Liver (tissue), 10 donors: ENCODE measurements at places on chromosomes 4 and X. TPM values are rescaled to one million over a fixed set of nuclear protein-coding genes. Genes with fewer than 3 reads are reported as not detected.

The DDX3X gene
- total RNA-seq, result 216 TPM

The CXCL8 gene
- total RNA-seq, result 3.8 TPM

- DNase-seq, result no peak
These were observed 5.8 kb downstream of the PRRG3 start for GRCh38 chrX:151701071-151701470.

The ANOS1 gene
- 0.09 TPM for total RNA-seq

The CENPVL2 gene
- not detected for total RNA-seq

The STARD8 gene
- 10.7 TPM for total RNA-seq

DNA sequence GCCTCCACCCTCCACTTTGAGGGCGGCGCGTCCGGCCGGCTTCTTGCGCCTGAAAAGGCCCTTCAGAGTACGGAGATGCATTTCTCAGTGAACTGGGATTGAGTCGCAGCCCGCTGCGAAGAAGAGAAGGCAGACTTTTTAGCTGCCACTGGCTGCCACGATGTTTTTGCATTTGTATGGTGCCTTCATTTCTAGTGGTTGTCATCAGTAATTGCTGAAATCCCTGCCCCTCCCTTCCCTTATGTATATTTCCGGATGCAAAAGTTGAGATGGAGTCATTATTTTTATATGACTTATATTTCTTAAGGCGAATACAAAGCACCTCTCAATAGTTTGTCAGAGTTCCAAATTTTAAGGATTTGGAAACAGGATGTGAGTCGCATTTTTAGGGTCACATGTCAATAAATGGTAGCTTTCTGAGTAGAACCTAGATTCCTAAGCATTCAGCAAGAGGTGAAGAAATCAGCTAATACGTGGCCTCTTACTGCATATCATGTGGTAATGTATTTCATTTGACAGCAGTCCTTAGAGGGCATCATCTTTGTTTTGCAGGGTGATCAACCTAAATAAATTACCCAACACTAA lies 658 bp downstream of the ATP6AP2 start:
- DNase-seq, result no peak

DNA sequence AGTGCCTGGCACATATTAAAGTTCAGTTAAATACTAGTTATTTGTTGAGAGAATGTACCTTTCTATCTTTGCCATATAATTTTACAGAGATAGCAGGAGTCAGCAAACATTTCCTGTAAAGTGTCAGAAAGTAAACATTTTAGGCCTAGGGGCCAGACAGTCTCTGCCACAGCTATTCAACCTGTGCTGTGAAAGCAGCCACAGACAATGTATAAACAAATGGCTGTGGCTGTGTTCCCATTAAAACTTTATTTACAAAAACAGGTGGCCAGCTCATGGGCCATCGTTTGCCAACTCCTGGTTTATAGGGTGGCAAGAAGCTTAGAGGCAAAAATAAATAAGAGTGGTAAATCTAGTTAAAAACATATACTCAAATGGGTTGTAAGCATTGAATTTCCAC lies 34.0 kb upstream of the BRS3 start:
- no peak for DNase-seq

The ATP2B3 gene
- total RNA-seq, result not detected

- DNase-seq, result no peak
These were observed 315.6 kb downstream of the ARHGAP24 start for GRCh38 chr4:85790582-85790981.

DNA sequence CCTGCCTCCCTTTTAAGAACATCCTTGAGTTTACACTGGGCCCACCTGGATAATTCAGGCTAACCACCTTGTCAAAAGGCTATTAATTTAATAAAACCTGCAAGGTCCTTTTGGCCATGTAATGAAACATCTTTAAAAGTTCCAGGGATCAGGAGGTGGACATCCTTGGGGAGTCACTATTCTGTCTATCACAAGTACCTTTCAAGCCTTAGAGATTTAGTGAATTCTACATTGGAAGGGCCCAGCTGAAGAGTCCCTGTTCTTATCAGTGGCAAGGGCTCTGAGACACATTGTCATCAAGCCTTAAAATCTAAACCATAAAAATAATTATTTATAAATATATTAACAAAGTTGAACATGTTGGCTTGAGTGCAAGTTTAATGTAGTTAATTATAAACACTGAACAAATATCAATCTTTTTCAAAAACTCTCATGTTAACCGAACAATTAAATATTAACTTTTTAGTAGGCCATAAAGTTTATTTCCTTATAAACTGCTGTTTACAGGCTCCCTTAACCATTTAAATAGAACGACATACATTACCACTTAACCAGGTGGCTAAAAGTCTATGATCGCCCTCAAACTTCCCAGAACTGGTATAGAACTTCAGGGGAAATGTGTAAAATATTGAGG lies 104.4 kb upstream of the CBR4 start:
- no peak for DNase-seq

DNA sequence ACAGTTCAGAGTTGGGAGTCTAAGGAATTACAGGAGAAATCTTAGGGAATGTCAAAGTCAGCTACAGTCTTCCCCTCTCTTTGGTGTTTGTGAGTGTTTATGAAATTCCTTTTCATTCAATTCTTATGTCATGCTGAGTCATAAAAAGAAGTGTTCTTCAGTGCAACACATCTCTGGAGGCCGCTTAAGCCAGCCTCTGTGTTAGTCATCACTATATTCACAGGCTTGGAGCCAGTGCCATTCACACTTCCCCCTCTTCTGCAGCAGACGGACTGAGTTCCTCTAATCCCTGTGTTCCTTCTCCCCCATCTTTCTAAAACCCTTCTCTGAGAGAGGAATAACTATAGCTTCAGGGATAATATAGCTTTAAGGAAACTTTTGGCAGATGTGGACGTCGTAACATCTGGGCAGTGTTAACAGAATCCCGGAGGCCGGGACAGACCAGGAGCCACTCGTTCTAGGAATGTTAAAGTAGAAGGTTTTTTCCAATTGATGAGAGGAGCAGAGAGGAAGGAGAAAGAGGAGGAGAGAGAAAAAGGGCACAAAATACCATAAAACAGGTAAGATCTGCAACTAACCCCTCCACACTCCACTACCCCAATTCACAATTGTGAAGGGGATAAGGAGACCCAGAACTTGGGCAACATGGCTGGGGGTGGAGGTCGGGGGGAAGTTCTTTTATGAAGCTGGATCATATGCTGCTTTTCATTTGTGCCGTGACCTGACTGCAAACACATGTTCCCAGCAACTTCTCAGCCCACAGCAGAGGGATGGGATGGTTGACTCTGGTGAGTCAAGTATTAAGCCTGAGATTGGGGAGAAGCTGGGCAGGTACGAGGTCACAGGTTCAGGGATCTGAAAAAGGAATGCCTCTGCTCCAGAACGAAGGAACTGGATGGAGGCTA lies at the start of gene SRPX2:
TSS of gene SRPX2 (plus strand) at position 244 of the 905 bp plus-strand sequence. CDS start 2,124 bp downstream, outside the sequence.
- no peak for DNase-seq

The REPS2 gene
- 10.7 TPM for total RNA-seq

The UNC5C gene
- total RNA-seq, result 1.2 TPM
